ENCODE measurements at places on chromosomes 5 and 9.
A peak's percentile ranks its signal among the peaks of the same experiment; 100 is the strongest.

DNA sequence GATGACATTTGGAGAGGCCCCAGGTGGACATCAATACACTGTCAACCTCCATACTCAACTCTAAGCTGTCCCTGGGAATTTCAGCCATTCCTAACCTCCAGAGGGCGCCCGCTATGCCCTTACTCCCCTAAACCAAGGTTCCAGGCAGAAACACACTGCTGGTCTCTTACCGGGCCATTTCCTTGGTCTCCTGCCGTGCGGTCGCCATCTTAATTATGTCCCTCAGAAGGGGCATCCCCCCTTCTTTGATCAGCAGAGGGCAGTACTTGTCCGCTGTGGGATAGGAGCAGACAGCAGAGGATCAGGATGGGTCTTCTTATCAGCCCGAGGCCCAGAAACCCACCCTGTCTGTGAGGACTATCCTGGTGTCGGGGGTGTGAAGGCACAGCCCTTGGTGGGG is 9.3 kb upstream of the ZDHHC12 start:
- DNase-seq: peak; percentile 54

- no peak for DNase-seq
Observed at GRCh38 chr9:21281275-21281674, 23.8 kb downstream of the IFNA5 start.

DNA sequence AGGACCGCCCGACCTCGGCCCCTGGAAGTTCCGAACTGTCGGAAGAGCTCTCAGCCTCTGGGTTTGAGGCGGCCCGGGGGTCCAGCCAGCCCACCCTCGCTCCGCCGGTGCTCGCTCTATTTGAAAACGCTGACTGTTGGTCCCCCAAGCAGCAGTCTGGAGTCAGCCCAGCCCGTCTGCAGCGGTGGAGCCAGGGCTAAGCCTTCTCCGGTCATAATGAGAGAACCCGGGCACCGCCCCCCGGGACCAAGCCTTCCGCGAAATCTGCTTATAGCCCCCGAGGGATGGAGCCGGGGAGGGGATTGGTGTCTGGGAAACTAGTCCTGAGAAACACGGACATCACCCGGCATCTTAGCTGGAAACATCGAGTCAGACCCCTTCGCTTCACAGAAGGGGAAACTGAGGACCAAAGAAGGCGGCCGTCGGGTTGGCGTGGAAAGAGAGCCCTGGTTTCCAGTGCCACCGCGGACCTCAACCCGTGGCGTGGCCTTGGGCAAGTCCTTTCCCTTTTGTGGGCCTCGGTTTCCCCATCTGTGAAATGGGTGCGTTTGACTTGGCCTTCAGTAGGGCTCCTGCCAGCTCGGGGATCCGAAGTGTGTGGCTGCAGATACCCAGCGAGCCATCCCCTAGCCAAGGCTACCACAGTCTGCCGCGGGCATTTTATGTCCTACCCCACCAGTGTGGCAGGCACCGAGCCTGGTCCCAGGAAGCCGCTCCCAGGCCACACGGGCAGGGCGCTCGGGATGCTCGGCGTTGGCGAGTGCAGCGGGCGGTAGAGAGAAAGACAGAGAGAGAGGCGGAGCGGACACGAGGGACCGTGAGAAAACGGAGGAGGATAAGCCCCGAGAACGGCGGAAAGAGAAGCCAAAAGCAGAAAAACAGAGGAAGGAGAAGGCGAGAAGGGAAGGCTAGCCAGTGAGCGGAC is 857 bp downstream of the ADAM19 start:
- peak; percentile 56 for DNase-seq

DNA sequence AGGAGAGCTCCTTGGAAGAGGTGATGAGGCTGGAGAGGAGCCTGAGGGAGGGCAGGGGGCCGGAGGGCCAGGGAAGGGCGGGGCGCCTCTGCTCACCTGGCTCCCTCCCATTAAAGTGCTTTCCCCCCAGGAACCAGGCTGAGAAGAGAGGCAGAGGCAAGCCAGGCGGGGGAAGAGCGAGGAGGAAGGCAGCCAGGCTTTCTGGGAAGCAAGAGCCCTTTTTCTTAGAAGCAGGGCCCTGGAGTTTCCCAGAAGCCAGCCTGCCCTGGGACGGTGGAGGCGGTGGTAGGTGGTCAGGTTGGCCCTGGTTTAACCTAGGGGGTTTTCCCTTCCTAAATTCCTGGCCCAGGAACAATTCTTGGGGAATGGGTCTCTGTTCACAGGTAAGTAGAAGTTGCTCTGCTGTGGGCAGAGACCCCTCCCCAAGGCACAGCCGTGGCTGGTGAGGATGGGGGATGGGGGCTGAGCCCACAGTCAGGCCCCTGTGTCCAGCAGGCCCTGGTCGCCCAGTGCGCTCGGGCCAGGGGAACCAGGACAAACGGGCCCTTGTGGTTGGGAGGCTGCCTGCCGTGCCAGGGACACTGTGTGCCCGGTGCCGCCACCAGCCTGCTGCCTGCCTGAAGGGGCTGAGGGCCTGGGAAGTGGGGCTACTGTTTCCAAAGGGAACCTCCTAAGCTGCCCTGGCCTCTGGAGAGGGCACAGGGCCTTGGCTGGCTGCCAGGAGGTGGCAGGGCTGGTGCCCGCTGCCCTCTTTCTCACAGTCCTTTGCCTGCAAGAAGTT is 16.6 kb upstream of the RALGDS start:
- no peak for DNase-seq

DNA sequence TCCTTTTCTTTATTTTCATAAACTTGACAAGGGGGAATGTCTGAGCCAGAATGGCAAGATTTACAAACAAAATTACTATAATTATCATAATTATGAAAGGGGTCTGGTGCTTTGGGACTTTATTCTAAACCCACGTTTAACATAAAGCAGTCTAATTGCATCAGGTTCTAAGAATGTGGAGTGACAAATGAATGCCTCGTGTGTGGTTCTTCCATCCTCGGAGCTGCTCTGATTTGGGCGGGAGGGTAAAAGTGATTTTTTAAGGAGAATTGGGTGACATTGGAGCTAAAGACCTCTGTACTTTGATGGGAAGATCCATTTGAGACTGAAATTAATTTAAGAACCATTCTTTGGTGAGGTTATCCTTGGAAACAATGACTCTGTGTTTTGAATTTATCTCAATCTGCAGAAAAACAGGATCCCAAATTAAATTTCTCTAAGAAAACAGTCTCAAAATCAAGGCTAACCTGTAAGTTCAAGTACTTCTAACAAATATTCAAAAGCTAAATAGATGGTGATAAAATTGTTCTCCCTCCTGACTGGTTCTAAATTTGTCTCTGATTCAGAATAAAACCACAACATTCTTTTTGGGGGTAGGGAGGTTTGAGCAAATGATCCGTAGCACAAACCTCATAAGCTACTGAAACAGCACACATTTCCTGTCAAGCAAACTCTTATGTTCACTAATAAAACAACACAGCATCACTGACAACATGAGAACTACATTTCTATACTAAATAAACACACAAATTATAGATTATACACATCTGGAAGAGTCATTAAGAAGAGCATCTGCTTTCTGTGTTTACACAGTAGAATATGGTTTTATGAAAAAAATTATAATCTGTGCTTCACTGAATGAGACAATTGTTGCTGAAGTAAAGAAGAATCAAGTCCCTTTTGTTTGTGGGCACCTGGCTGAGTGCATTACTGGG is 85.5 kb downstream of the DCP2 start:
- no peak for DNase-seq

- peak; percentile 24 for DNase-seq
Observed at GRCh38 chr5:9545136-9545991, 511 bp downstream of the SEMA5A start.

- peak; percentile 40 for DNase-seq
Observed at GRCh38 chr5:116068028-116068632, 16.7 kb upstream of the COMMD10 start.

DNA sequence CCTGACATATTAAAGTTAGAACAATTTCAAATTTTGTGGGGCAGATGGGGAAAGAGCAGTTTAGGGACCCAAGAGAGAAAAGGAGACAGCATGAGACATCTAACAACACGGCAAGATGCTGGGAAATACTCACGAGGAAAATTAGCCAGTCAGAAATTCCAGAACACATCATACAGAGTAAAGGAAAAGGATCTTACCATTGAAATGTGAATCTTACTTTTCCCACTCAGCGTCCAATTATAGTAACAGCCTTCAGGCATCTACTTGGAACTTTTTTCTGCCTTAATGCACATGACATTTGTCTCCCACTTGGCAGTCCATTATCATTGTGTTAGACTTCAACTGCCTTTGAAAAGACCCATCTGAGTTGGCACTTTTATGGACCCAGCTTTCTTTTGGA is 189.7 kb upstream of the SLC27A6 start:
- DNase-seq: no peak

DNA sequence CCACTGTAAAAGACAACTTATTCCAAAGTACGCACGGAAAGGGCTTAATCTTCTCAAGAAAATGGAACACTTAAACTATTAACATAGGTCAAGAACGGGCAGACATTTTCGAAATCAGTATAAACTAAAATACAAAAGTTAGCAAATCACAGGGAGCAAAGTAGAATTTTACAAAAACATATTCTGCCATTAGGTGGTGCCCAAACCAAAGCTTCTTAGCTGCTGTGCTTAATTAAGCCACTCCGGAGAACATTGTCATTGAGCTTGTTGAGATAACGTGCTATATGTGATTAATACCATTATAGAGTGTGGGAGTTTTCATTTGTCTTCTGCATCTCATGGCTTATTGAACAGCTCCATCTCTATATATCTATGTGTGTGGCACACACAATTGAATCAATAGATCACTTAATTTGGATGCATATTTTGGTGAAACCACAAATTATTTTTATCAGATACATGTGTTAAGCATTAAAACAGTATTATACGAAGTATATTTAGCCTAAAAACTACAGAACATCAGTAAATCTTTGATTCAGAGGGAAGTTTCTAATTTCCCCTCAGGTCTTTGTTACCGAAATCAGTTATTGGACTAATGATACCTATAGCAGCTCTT is 23.4 kb downstream of the UBLCP1 start:
- DNase-seq: no peak

GRCh38 chr9:137959641-137960411 is 82.2 kb downstream of the CACNA1B start:
- DNase-seq: no peak

- DNase-seq: no peak
Observed at GRCh38 chr5:100828898-100829356, 74.2 kb downstream of the ST8SIA4 start.

DNA sequence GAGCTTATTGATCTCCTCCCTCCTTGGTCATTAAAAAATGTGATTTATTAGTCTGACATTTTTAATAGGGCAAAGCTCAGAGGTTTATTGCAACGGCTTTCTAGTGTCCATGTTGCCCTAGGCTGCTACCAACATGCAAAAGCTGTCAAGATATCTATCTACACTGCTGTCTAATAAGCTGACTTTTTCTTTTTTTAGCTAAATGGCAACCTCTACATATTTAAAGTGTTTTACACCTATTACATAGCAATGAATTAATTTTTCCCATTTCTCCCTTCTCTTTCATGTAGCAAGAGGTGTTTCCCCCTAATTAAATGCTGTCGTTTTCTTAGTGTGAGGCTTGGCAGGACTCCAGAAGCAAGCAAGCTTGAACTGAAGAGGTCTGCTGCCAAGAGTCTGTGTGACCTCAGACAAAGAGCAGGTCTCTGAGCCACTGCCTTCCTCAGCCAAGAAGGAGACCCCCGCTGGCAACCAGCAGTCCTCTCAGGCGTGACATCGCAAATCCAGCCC is 79.4 kb downstream of the GAS1 start:
- no peak for DNase-seq

GRCh38 chr5:168422431-168422830 is 63.8 kb upstream of the RARS1 start:
- DNase-seq: no peak

DNA sequence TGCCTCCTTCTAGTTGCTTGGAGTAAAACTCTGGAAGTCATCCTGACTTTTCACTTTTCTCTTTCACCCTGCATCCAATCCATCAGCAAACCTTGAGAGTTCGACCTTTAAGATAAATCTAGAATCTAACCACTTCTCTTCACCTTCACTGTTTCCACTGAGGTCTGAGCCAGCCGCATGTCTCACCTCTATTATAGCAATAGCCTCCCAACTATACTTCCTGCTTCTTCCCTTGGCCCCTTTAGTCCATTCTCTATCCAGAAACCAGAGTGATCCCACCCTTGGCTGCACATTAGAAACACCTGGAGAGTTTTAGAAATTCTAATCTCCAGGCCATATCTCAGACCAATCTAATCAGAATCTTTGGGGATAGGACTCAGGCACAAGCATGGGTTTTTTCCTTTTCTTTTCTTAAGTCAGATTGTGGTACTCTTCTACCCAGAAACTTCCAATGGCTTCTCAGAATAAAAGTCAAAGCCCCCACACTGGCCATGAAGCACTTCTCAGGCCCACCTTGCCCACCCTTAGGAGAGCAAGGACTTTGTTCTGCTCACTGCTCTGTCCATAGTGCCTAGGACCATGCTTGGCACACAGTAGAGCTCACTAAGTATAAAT is 33.1 kb downstream of the MFAP3 start:
- DNase-seq: no peak

GRCh38 chr5:107935645-107936044 is 264.9 kb upstream of the EFNA5 start:
- no peak for DNase-seq

DNA sequence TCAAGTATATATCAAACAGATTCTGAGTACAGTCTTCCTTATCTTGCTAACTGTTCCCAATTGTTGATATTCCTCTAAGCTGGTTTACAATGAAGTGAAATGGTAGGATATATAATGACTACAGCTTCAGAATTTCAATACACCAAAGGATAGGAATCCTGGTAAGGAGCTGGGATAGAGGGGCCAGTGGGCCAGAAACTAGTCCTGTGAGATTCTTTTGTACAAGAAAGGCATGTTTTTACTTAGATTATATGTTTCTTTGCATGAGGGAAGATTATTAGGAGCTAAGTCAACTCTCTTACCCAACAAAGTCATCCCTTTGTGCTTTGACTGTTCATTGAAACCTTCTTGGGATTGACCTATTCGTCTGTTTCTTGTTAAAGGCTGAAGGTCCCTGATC is 435.7 kb downstream of the PLK2 start:
- no peak for DNase-seq

DNA sequence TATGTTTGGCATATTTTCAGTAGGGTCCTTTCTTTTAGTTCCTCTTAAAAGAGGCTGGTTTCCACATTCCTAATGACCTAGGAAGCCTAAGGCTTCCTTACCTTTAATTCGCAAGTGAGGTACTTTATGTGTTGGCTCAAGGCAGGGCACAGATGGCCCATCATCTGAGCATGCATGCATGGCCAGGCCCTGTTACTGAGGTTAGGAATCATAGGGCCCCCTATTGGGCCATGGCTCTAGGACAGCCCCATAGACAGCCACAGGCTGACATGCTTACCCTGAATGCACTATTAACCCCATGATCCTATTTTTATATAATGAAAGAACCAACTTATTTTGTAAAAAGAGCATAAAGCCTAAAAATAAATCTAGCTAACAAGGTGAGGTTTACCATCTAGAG is 271.4 kb downstream of the ELAVL2 start:
- no peak for DNase-seq
